ENCODE measurements at places on chromosomes 1 and 21.

DNA sequence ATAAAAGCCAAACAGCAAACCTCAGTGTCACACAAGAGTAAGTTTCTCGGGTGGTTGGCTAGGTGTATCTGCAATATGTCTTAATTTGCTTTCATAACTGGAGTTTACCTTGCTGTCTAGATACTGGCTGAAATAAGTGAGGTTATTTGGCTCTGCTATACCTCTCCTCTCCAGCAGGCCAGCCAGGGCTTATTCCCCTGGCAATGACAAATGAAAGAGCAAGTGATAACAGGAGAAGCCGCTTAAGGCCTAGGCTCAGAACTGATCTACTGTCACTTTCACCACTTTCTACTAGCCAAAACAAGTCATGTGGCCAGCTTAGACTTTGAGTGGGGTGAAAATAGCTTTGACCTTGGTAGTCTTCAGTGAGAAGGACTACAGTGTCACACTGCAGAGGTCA is 4.8 kb upstream of the RPE65 start:
- DNase-seq, result no peak

- no peak for DNase-seq
These were observed 35.7 kb downstream of the ZBTB8B start for GRCh38 chr1:32500387-32501209.

DNA sequence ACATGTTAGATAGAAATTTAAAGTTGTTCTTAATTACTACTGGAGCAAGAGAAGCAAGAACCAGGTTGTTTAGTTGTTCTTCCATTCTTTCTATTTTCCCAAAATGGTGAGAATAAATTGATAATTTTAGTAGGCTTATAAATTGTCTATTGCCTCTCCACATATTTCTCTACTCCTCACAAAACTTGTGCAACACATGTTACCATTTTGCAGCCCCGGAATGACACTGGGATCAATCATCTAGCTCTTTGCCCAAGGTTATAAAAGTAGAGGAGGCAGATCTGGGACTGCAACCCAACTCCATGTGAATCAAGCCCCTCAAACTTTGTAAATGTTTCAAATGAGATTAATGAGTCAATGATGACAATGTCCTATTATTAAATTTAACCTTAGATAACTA is 34.9 kb downstream of the PRMT6 start:
- no peak for DNase-seq

GRCh38 chr1:33360367-33360766 is 39.5 kb upstream of the A3GALT2 start:
- DNase-seq, result no peak

DNA sequence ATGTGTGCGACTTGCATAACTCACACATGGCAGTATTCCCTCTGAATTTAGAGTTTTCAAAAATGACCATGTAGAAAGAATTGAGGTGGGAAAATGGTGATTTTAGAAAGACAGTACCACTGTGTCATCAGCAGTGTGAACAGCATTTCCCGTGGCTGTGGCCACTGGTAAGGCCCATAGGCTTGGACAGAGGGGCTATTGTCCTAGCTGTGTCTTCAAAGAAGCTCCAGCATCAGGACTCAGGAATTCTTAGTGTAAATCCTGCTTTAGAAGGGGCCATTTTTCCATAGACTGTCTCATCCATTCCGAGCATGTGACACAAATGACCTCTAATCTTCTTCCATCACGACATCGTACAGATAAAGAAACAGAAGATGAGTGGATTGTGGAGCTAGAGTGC is 119.3 kb upstream of the BACE2 start:
- no peak for DNase-seq

DNA sequence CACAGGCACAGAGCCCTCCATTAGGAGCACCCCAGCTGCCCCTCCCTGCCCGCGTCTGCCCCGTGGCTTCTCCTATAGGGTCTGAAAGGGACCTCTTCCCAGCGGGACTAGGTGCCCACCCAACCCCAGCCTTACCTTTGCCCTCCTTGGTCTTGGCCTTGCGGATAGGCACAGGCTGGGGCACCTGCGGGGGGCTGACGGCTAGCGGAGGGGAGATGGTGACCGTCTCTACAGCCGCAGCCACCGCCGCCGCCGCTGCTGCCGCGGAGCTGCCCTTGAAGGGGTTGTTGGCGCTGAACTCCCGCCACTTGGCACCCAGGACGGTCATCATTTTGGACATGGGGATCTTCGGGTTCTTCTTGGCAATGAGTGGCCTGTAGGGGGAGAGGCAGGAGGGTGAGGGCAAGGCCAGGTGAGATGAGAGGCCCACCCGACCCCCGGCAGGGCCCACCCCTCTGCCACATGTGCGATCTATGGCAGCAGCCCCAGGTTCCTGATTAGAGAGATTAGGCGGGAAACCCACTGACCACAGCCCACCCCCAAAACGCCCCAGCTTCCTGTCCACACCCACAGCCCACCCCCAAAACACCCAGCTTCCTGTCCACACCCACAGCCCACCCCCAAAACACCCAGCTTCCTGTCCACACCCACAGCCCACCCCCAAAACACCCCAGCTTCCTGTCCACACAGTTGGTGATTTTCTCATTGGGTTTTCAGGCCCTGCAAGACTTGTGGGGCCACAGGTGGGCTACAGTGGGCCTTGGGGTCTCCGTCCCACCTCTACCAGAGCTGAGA is 25.4 kb downstream of the CHD5 start:
- DNase-seq, result no peak

DNA sequence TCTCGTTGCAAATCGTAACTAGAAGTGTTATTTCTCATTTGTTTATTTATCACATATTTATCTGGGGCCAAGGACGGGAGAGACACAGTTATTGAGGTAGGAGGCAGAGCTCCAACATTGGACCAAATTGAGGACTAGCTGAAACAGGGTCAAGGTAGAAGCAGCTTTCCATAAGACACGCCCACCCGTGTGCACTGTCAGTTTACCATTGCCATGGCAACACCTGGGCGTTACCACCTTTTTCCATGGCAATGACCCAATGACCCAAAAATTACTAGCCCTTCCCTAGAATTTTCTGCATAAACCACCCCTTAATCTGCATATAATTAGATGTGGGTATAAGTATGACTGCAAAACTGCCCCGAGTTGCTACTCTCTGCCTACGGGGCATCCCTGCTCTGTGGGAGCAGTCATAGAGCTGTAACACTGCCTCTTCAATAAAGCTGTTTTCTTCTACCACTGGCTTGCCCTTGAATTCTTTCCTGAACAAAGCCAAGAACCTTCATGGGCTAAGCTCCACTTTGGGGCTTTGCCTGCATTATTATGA is 72.7 kb downstream of the FBXO2 start:
- DNase-seq, result no peak

GRCh38 chr1:33402206-33402605 is 28.7 kb downstream of the PHC2 start:
- DNase-seq, result no peak

- no peak for DNase-seq
These were observed 41.8 kb downstream of the BARHL2 start for GRCh38 chr1:90675161-90675847.

GRCh38 chr1:206904423-206905142 is 7.3 kb downstream of the IL24 start:
- no peak for DNase-seq

DNA sequence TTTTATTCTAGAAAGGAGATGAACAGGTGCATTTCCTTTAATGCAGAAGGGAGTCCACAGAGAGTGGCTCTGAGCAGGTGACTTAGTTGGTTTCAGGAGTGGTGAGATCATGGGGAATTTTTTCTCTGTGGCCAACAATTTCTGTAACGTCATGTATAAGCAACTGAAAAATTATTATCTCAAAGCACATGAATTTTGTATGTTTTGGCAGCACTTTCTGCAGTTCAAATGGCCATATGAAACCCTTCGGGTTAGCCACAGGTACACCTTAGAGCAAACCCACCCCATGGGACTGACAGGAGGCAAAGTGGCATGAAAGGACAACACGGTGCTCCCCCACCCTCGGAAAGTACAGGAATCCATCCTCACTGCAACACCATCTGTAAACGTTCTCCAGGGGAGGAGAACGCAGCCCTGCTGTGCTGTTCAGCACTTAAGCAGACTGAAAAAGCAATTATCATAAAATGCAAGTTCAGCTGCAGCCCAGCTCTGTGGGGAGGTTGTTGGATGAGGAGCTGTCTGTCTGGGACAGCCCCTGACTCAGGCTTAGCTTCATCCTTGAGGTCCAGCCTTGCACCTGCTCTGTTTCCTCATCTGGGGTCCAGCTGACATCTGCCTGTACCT is 55.8 kb upstream of the CLDN14 start:
- no peak for DNase-seq

- no peak for DNase-seq
These were observed 68.5 kb downstream of the CRB1 start for GRCh38 chr1:197336571-197336970.

GRCh38 chr1:227734546-227734855 is 601 bp downstream of the JMJD4 start:
- no peak for DNase-seq

DNA sequence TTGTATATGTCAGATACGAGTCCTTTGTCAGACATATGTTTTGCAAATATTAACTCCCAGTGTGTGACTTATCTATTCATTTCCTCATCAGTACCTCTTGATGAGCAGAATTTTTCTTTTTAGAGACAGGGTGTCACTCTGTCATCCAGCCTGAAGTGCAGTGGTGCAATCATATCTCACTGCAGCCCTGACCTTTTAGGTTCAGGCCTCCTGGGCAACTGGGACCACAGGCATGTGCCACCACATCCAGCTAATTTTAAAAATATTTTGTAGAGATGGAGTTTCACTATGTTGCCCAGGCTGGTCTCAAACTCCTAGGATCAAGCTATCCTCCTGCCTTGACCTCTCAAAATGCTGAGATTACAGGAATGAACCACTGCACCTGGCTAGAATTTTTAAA is 93.0 kb downstream of the HLCS start:
- DNase-seq, result no peak

GRCh38 chr21:14569026-14569621 is 23.0 kb upstream of the SAMSN1 start:
- no peak for DNase-seq

DNA sequence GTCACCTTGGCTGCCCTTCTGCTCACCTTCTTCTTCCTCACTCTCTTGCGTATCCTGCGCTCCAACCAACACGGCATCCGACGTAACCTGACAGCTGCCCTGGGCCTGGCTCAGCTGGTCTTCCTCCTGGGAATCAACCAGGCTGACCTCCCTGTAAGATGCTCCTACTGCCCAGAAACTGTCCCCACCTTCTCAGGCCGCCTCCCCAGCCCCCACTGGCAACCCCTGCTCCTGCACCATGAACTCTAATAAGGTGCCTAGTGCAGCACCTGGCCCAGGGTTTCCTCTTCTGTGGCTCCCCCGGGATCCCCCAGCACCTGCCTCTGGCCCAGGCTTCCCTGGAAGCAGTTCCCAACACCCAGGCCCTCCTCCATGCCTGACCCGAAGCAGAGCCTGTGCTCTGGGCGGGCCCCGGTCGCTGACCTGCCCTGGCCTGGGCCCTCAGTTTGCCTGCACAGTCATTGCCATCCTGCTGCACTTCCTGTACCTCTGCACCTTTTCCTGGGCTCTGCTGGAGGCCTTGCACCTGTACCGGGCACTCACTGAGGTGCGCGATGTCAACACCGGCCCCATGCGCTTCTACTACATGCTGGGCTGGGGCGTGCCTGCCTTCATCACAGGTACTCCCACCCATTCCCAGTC is 12.8 kb downstream of the PSRC1 start:
- no peak for DNase-seq

GRCh38 chr1:209777587-209777986 is 6.8 kb downstream of the C1orf74 start:
- DNase-seq, result no peak

- no peak for DNase-seq
These were observed 167.3 kb downstream of the PBX1 start for GRCh38 chr1:164726235-164726634.

- no peak for DNase-seq
These were observed 20.7 kb upstream of the GNG4 start for GRCh38 chr1:235670157-235670776.

DNA sequence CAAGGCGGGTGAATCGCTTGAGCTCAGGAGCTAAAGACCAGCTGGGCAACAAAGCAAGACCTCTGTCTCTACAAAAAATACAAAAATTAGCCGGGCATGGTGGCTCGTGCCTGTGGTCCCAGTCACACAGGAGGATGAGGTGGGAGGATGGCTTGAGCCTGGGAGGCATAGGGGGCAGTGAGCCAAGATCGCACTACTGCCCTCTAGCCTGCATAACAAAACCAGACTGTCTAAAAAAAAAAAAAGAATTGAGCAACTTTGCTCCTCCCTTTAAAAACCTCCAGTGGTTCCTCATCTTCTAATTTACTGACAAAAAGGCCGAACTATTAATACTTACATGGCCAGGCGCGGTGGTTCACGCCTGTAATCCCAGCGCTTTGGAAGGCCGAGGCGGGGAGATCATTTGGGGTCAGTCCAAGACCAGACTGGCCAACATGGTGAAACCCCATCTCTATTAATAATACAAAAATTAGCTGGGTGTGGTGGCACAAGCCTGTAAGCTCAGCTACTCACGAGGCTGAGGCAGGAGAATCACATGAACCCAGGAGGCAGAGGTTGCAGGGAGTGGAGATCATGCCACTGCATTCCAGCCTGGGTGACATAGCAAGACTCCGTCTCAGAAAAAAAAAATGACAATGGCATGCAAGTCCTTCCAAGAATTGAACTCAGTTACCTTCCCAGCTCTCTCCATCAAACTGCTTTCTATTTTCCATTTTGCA is 4.4 kb downstream of the ACBD3 start:
- no peak for DNase-seq

DNA sequence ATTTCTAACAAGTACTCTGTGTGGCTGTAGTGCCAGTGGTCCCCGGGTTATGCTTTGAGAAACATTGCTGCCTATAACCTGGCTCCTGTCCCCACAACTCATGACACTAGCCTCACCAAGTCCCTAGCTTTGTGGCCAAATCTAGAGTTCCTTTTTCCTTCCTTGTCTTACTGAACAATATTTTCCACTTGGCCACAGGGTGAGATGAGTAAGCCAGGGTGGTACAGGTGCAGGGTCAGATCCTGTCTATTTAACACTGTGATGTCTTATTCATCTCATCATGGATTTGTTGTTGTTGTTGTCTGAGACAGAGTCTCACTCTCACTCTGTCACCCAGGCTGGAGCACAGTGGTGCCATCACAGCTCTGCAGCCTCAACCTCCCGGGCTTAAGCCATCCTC is 18.6 kb downstream of the ARMH1 start:
- DNase-seq, result no peak

GRCh38 chr21:25887166-25887565 is 152.4 kb downstream of the GABPA start:
- DNase-seq, result no peak

DNA sequence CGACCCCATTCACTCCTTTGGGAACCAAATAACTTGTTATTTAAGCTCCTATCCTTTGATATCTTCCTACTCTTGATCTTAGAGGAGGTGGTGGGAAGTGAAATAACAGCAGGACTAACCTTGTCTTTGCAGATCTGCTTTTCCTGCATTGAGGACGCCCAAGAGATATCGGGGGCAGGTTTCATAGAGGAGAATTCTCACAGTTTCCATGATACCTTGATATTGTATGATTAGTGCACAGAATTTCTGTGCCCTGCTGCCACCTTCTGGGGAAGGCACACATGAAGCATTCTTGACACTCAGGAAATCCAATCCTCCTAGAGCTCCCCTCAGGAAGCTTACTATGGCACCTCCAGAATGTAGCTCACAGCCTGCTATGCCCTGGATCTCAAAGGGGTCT is 1.6 kb downstream of the CD1B start:
- no peak for DNase-seq

Data from urinary bladder (tissue), 4 donors.